Bladder microvascular endothelial cell (primary cell): ENCODE measurements at places on chromosomes 1 and 21. TPM values are rescaled to one million over a fixed set of nuclear protein-coding genes. Genes with fewer than 3 reads are reported as not detected.

Gene NGF
- 0.13 and 0.32 TPM in 2 replicates for total RNA-seq

Gene DDR2
- total RNA-seq = 1.1 and 2.3 TPM in 2 replicates

Gene AMY1B
- not detected in 2 replicates for total RNA-seq

Gene OR2T2
- total RNA-seq = not detected in 2 replicates

Gene TNFRSF25
- 10.0 and 27.4 TPM in 2 replicates for total RNA-seq

Gene MYCL
- 0.16 and 0.44 TPM in 2 replicates for total RNA-seq

Gene IFNLR1
- not detected in 2 replicates for total RNA-seq

Gene PPOX
- 13.7 and 15.4 TPM in 2 replicates for total RNA-seq

Gene CAPN8
- total RNA-seq = not detected in 2 replicates

Gene SV2A
- 0.32 and 3.3 TPM in 2 replicates for total RNA-seq

Gene C1orf115
- total RNA-seq = 47.3 and 93.7 TPM in 2 replicates

Gene SPRR2E
- total RNA-seq = not detected in 2 replicates

Gene SH2D5
- 0.16 and 1.4 TPM in 2 replicates for total RNA-seq

Gene LCE2B
- total RNA-seq = not detected in 2 replicates

Gene LCE1D
- total RNA-seq = not detected in 2 replicates
